Peyer's patch (tissue), 4 donors: ENCODE measurements at places on chromosomes 11 and 22. TPM values are rescaled to one million over a fixed set of nuclear protein-coding genes. Genes with fewer than 3 reads are reported as not detected.

GRCh38 chr22:48901324-48901723 is 926.3 kb downstream of the BRD1 start:
- DNase-seq, result no peak

- no peak for DNase-seq
These were observed 123.3 kb downstream of the METTL15 start for GRCh38 chr11:28231475-28231874.

- DNase-seq, result no peak
These were observed 238.8 kb downstream of the TTC28 start for GRCh38 chr22:28440592-28441390.

DNA sequence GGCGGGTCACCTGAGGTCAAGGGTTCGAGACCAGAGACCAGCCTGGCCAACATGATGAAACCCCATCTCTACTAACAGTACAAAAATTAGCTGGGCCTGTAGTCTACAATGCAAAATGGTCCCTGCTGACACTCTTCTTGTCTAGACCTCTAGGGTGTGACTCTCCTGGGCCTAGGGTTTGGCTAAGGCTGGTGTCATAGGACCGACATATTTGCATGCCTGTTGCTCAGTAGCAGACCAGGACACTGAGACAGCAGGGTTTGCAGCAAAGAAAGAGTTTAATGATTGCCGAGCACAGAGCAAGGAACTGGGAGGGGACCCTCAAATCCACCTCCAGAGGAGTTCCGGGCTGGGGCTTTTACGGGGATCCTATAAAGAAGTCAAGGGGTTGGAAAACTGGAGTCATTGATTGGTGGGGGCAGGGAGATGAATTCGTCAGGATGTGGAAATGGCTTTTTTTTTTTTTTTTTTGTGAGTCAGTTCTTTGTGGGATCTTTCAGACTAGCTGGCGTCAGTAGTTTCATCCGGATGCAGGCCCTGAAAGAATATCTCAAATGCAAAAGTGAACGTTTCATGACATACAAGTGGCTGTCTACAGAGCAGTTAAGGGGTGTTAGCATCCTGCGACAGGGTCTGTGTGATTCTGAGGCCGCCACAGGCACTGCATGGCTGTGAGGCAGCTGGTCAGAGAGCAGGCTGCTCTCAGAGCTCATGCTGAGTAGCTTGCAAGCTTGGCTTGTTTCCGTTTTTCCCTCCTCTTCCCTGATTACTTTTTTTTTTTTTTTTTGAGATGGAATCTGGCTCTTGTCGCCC is 27.2 kb upstream of the A4GALT start:
- no peak for DNase-seq

DNA sequence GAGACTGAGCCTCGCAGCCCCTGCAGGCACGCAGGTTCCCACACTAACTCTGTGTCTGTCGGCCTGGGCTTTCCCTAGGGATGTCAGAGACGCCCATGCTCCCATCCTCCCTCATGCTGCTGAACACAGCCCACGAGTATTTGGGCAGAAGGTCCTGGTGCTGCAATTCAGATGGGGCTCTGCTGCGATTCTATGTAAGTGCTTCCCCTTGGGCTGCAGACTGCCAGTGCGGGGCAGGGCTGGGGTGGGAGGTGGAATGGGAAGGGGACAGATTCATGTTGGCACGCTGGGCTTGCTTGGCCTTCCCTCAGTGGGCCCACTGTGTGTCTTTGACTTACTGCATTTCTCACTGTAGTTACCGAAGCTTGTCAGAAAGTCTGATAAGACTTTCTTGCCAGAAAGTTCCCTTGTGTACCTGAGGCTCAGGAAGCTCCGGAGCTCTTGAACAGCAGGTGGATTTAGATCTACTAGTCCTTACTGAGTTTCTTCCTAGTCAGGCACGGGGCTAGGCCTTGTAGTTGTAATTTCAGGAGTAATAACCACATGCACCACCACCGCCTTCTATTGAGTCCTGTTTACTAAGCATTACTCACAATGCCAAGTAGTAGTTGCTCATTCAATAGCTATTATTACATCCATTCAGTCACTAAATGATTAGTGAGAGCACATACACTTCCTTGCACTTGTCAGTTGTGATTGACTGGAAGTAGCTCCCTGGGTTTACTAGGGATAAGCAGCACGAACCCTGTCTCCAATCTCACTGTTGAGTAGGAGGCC is 65.2 kb downstream of the CABIN1 start:
- DNase-seq, result no peak

GRCh38 chr22:48748113-48748859 is 1079.4 kb downstream of the BRD1 start:
- peak; percentile 13 for DNase-seq

DNA sequence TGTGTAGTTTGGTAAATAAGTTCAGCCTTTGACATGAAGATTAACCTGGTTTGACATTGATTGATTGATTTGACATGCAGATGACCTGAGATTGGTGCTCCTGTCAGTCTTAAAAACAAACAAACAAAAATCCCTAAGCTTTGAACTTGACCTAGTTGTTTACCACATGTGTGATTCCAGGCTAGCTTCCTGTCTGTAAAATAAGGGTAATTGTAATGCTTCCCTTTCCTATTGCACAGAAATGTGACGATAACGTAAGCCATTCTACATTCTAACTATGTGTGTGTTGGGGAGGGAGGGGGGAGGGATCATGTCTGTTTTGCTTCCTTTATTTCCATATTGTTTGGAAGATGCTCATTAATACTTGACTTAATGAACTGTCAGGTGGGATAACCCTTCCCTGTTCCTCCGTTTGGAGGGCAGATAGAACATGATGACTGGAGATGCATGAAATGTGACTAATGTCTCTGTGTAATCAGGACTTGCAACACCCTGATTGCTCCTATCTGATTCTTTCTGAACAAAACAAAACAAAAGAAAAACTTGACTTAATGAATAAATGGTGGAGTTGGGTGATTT is 106.1 kb upstream of the CLMP start:
- no peak for DNase-seq

DNA sequence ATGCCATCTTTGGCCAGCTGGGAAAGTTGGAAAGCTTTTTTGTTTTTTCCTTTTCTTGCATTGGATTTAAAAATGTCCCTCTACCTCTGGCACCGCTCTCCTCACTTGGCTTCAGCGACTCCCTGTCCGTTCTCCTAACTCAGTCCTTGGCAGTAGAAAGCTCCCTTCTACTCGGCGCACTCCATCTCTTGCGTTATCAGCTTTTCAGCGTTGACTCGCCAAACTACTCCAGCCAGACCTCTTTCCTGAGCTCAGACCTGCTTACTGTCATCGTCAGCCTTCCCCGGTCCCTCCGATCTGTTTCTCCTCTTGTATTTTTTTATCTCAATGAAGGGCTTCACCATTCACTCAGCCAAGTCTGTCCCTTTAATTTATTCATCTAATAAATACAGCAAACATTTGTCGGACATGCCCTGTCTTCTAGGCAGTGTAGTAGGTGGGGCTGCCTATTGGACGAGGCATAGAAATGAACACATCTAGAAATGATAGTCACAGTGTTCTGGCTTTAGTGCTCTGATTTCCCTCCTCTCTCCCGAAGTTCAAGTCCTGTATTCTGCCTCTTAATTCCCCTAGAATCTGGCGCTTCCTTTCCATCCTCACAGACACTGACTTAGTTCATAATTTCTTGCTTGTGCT is 839 bp downstream of the CEP164 start:
- no peak for DNase-seq

- no peak for DNase-seq
These were observed 300.7 kb upstream of the PDGFD start for GRCh38 chr11:104464691-104465090.

Gene A4GALT
- total RNA-seq, result 11.3 TPM

Gene C22orf42
- total RNA-seq, result not detected

Gene DDTL
- total RNA-seq, result 0.67 TPM

Gene TIMP3
- total RNA-seq, result 61.0 TPM

Gene OR5B12
- not detected for total RNA-seq
